Caki2 (cell line): ENCODE measurements at places on chromosomes 6 and 20. TPM values are rescaled to one million over a fixed set of nuclear protein-coding genes. Genes with fewer than 3 reads are reported as not detected.

GRCh38 chr6:100719883-100720682, 161.0 kb downstream of the ASCC3 start:
- DNase-seq, result no peak

IP6K3 gene
- 0.07 and 0.12 TPM in 2 replicates for total RNA-seq

EPHA7 gene
- not detected in 2 replicates for total RNA-seq

GRCh38 chr6:13286181-13286580, 42.2 kb downstream of the TBC1D7 start:
- no peak for DNase-seq

DNA sequence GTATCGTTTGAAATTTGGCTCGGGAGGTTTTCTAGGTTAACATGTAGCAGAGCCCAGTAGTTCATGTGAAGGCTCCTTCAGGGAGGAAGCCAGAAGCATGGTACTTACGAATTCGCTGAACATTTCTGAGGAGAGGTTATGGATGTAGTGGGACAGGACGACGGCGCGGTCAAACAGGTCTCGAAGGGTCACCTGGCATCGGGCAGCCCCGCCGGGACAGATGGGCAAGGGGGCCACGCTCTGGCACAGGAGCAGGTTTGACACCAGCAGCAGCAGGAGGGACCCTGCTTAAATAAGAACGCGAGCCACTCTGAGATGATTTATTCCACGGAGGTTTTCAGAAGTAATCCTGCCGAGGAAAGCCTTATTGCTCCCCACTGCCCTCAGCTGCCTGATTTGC, 2.5 kb downstream of the PRL start:
- DNase-seq, result no peak

- DNase-seq, result no peak
These were observed 62.0 kb downstream of the HIVEP2 start for GRCh38 chr6:142883011-142883410.

DNA sequence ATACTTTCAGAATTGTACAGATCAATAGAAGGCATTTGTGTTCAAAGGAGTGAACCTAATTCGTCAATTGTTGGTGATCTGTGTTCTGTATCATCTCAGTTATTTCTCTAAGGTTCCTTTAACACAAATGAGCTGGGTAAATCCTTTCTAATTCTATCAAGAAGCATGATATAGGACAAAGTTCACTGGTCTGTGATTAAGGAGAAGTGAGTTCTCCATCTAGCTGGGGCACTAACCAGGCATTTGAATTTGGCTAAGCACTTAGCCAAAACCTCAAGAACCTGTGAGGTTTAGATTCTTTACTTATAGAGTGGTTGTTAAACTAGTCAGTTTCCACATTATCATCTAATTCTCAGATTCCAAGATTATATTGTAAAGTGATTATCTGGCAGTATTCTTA, 50.3 kb downstream of the DOP1A start:
- DNase-seq, result no peak

DNA sequence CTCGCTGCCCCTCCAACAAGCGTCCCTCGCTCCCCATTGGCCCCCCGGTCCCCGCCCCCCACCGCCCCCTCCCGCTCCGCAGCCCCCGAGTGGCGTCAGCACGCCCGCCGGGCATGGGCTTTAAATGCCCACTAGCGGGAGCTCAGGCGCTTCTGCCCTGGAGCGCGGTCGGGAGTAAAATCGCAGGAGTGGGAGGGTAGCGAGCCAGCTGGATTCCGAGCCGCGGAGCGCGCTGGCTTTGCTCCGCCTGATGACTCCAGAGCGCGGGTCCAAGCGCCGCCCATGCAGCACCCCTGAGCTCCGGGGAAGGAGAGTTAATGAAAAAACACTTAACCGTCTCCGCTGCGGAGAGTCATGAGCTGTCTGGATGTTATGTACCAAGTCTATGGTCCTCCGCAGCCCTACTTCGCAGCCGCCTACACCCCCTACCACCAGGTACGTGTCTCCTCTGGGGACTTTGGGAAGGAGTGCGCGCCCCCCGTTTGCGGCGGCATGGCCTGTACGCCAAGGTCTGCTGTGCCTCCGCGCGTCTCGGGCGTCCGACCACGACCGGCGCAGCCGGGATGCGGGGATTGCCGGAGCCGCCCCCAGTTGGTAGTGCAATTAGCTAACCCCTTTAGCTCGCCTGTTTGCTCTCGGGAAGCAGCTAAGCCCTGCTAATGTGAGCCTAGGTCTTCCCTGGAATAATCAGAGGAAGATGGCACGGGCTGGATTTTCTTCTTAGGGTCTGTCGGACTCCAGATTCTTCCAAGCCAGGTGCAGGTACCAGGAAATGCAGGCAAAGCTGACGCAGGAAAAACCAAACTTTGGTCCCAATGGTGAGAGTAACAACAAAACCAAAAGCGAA, at the start of gene VGLL2:
Gene VGLL2 (plus strand): TSS at position 149 of the 847 bp plus-strand sequence. CDS start 206 bp downstream, at position 355.
- DNase-seq, result no peak

DNA sequence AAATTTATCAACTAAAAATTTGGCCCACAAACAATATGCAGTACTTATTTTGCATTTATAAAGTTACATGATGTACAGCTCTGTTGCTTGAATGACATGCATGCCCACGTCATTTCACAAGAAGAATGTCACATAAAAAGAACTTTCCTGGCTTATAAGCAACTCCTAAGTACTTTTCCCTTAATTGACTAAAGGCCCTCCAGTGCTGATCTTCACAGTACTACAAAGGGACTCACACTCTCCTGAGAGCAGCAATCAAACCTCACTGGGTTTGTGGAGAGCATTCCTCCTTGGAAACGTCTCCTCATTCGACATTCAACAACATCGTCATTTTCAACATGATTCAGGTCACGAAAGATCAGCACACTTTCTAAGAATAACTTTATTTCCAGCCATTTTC, 111.1 kb downstream of the IPCEF1 start:
- DNase-seq, result no peak

DNA sequence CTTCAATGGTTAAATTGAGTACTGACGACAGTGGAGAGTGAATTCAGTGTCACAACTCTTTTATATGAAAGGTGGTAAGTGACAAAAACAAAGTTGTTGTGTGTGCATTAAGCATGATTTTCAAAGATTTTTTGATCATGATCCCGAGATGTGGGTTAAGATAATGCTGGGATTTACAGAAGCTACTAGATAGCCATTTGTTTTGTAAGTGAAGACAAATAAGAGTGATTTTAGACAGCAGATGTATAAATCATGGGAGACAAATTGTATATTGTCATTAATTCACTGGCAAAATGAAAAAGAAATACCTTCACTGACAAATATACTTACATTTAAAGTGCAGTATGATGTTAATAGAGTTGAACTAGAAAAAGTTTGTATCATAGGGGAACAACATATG, 6.1 kb downstream of the ADGRB3 start:
- no peak for DNase-seq

- DNase-seq, result no peak
These were observed 16.7 kb upstream of the TFAP2A start for GRCh38 chr6:10431423-10432164.

FAM217B gene
- total RNA-seq, result 10.4 and 11.8 TPM in 2 replicates

DNA sequence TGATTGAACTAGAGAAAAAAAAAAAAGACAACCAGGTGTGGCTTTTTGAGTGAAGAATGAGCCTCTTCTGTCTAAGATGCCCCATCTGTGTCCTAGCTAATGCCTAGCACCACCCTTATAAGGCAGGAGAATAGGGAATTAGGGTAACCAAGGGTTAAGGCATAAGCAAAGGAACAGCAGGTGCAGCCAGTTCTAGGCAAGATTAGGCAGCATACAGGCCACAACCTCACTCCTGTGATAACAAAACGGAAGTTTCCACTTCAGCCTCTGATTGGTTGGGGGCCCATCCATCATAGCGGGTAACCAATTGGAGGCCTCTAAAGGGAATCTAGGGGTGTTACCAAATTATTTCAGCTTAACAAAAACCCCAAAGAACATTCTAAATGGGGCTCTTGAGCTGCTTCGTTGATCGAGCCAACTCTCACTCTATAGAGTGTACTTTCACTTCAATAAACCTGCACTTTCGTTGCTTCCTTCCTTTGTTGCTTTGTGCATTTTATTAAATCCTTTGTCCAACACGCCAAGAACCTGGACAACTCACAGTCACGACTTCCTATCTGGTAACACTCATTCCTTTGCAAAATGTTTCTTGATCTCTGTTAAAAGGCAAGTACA, 61.9 kb upstream of the TAGAP start:
- no peak for DNase-seq

GRCh38 chr6:29967379-29968010, 25.2 kb downstream of the HLA-A start:
- peak; percentile 87 for DNase-seq

GRCh38 chr6:91569071-91569470, 982.2 kb upstream of the MAP3K7 start:
- DNase-seq, result no peak

DEFB132 gene
- total RNA-seq, result not detected in 2 replicates

DNA sequence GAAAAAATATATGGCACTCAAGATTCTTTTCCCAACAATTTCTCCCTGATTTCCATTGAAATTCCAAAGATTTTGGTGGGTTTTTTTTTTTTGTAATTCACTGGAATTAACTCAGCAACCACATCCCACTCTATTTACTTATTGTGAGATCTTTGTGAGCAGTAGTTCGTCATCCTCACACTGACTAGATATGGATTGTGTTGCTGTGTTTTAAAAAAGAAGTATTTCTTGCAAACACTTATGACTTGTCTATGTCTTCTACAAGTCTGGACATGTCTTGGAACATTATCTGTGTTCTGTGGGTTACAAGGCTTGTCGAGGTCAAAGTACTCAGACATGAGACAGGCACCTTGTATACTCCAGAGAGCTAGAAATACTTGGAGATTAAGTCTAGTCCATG, 7.3 kb upstream of the TENT5A start:
- DNase-seq, result no peak

GRCh38 chr20:34110745-34111641, 1.1 kb downstream of the EIF2S2 start:
- DNase-seq, result no peak

- no peak for DNase-seq
These were observed 978 bp downstream of the HLA-A start for GRCh38 chr6:29943053-29943966.

- DNase-seq, result no peak
These were observed 221.5 kb downstream of the PREX1 start for GRCh38 chr20:48606172-48606840.

GRCh38 chr6:45430590-45431202, 53.0 kb upstream of the SUPT3H start:
- no peak for DNase-seq

CALHM6 gene
- not detected in 2 replicates for total RNA-seq

- DNase-seq, result no peak
These were observed 100.7 kb downstream of the VEGFA start for GRCh38 chr6:43870660-43871061.

DNA sequence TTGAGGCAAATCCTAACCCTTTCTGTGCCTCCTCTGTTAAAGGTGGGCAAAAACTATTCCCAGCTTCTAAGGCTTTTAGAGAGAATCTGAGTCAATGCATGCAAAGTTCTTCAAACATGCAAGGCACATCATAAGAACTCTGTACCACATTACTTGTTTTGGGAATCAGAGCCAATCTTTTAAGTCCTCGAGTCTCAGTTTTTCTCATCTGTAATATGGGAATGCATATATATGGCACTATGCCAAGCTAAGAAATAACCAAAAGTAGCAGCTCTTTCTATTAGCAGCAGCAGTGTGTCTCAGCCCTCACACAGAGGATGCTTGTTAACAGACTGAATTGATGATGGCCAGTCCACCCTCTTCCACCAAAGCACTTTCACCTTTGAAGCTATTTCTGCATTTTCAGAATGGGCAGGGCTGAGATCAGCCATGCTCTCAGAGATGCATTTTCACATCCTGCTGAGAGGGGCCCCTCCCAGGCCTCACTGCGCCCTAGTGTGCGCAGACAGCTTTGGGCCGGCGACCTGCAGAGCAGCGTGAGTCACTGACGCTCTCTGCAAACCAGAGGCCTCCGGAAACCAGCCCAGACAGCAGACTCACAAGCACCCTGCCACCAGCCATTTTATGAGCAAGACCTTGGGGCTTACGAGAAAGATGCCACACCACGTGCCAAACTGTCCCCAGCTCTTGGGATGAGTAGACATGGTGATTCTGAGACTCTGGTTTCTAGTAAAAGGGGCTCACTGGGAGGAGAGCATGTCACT, 138.0 kb downstream of the NFATC2 start:
- no peak for DNase-seq

GPR6 gene
- total RNA-seq, result not detected in 2 replicates

DNA sequence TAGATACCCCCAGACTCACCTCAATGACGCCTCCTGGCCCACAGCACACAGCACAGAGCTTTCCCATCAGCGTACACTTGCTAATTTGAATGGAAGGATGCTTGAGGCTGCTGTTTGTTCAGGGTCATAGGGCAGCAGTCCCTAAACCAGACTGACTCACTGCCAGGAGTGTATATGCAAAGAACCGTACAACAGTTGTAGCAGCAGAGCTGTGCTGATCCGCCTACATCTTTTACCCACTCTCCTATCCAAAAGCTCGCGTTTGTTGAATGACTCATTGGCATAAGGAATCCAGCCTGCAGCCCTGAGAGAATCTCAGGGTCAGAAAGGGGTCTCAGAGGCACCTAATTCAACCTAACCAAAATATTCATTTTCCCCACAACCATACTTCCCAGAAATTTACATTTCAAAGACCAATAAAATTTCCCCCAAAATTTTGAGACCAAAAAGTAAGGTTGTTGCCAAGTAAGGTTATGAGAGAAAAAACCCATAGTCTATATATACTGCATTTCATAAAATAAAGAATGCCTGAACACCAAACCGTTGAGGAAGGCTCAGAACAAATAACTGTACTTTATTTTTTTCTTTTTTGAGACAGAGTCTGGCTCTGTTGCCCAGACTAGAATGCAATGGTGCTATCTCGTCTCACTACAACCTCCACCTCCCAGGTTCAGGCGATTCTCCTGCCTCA, 35.3 kb upstream of the CCND3 start:
- DNase-seq, result peak; percentile 40

DNA sequence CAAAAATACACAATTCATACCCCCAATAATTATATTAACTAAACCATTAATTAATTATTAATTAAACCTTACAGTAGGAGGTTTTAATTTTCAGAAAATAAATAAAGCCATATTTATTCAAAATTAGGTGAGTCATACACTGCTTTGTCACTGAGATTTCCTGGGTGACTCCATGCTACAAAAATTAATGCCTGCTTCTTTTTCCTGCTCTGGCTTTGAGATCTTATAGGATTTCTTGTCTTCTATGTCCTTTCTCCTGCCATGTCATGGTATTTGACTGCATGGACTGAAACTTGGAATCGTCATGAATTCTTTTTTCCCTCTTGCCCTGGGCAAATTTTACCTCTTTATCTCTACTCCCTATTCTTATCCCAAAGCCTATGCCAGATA, 133.2 kb downstream of the PHACTR1 start:
- DNase-seq, result no peak

DNA sequence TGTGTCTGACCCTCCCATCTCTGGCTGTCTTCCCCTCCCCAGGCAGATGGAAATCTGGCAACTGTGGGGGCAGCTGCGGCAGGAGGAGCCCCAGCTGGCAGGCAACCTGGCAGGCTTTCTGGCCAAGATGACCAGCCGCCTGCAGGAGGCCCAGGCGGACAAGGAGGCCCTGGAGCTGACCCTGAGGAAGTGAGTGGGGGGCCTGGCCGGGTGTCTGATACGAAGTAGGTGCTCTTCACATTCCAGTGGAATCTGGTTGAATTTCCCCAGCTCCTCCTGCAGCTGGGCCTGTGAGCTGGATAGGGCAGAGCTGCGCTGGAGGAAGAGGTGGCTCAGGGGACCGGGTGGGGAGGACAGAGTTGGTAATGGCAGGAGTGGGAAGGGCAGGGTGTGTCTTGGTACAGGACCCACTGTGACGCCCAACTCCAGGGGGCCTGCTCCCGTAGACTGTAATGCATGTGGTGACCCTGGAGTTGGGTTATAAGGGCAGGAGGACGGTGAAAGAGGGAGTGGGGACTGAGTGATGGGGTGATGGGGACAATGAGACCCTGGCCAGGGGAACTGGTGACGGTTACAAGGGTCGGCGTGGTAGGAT, 19.7 kb downstream of the RAB44 start:
- no peak for DNase-seq

TSPO2 gene
- not detected in 2 replicates for total RNA-seq
